Psoas muscle (tissue), 8 donors: ENCODE measurements at places on chromosomes 1 and 21. TPM values are rescaled to one million over a fixed set of nuclear protein-coding genes. Genes with fewer than 3 reads are reported as not detected.

OR2T35 gene
- total RNA-seq, result not detected

TMEM79 gene
- total RNA-seq, result 0.99 TPM

TMPRSS3 gene
- not detected for total RNA-seq

CCDC27 gene
- total RNA-seq, result not detected

SH3BGR gene
- total RNA-seq, result 167 TPM

LAX1 gene
- 0.13 TPM for total RNA-seq

VN1R5 gene
- total RNA-seq, result not detected

TAL1 gene
- total RNA-seq, result 1.5 TPM

CELA3B gene
- 1.7 TPM for total RNA-seq

CXADR gene
- total RNA-seq, result 0.02 TPM

PYHIN1 gene
- 0.22 TPM for total RNA-seq

TCHHL1 gene
- total RNA-seq, result not detected

PRELP gene
- 7.4 TPM for total RNA-seq

TNN gene
- not detected for total RNA-seq

ARTN gene
- 0.71 TPM for total RNA-seq

TAS1R1 gene
- not detected for total RNA-seq
